ENCODE measurements at places on chromosomes 1 and 21.

GRCh38 chr21:28579986-28580550 lies 412.6 kb downstream of the LTN1 start:
- DNase-seq, result no peak

GRCh38 chr1:210263963-210264362 lies 31.4 kb downstream of the SERTAD4 start:
- DNase-seq, result no peak

- no peak for DNase-seq
Observed at GRCh38 chr1:1088029-1088800, 14.1 kb upstream of the RNF223 start.

GRCh38 chr1:198155253-198155652 lies 1.5 kb upstream of the NEK7 start:
- DNase-seq, result no peak

DNA sequence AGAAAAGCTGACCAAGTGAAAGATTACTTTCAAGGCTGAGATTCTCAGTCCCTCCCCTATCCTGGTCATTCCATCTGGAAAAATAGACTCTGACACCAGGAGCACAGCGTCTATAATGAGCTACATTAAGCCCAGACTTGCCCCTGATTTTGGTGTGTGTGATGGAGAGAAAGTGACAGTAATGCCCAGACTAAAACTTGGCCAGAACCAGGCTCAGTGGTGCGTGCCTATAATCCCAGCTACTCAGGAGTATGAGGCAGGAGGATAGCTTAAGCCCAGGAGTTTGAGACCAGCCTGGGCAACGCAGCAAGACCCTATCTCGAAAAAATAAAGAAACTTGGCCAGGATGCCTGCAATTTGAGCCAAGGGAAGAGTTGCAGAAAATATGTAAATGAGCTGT lies 15.9 kb downstream of the PLEKHA6 start:
- no peak for DNase-seq
